Ammon's horn (tissue), 1 donor: ENCODE measurements at places on chromosomes 13 and 19.
A peak's percentile ranks its signal among the peaks of the same experiment; 100 is the strongest.

- no peak for DNase-seq
Observed at GRCh38 chr13:84127597-84128128, 245.4 kb upstream of the SLITRK1 start.

DNA sequence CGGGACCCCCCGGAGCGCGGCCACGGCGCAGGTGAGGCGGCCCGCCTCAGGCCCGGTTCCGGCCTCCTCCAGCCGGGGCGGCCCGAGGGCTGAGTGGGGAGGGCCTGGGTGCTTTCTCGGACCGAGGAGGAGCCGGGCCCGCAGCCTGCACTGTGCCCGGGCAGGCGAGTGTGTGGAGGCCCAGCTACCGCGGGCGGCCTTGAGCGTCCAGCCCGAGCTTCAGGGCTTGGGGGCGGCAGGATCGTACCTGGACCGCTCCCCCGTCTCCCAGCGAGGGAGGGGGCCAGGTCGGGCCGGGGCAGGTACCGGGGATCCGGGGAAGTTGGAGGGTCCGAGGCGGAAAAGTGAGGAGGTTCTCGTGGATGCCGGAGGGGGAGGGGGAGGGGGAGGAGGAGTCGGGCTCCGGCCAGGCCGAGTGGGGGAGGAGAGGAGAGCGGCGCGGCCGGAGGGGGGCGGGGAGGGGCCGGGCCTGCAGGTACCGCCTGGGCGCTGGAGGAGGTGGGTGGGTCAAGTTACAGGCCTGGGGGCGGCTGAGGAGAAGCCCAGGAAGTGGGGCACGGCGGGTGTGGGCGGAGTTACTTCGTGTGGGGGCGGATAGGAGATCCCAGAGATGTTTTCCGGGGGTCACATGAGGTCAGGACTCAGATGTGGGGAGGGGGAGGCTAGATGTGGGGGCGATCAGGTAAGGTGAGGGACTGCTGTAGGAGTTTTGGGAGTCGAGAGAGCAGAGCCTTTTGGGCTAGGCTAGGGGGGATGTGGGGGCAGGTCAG is 545 bp downstream of the NACC1 start:
- no peak for DNase-seq

- peak; percentile 86 for DNase-seq
Observed at GRCh38 chr19:37506387-37507166, at the start of gene ZNF793. Gene ZNF793, plus strand, starts transcription at chr19:37506939. Its CDS starts 16,501 bp downstream, at chr19:37523440.

GRCh38 chr19:12872941-12873890 is 8.0 kb downstream of the DNASE2 start:
- DNase-seq, result no peak

- DNase-seq, result no peak
Observed at GRCh38 chr19:41929536-41930071, 1.4 kb upstream of the ERFL start.

- DNase-seq, result no peak
Observed at GRCh38 chr19:40693150-40693788, 2.8 kb upstream of the NUMBL start.

GRCh38 chr13:52160506-52160905 is 1.1 kb upstream of the NEK3 start:
- no peak for DNase-seq

DNA sequence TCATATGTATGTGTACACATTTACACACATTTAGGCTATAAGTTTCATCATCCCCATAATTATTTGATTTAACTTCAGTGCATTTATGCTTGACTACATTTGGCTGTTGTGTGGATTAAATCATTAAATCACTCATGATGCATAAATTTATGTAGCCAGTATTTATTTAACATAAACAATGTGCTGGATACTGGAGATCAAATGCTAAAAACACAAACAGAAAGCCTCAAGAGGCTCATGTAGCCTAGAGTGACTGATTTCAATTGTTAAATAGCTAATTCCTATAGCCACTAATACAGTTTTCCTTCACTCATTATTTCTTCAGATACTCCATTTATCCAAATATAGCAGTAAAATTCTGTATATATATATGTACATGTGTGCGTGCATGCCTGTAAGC is 376.0 kb downstream of the DACH1 start:
- DNase-seq, result no peak

GRCh38 chr13:93477238-93477637 is 250.6 kb downstream of the GPC6 start:
- no peak for DNase-seq

DNA sequence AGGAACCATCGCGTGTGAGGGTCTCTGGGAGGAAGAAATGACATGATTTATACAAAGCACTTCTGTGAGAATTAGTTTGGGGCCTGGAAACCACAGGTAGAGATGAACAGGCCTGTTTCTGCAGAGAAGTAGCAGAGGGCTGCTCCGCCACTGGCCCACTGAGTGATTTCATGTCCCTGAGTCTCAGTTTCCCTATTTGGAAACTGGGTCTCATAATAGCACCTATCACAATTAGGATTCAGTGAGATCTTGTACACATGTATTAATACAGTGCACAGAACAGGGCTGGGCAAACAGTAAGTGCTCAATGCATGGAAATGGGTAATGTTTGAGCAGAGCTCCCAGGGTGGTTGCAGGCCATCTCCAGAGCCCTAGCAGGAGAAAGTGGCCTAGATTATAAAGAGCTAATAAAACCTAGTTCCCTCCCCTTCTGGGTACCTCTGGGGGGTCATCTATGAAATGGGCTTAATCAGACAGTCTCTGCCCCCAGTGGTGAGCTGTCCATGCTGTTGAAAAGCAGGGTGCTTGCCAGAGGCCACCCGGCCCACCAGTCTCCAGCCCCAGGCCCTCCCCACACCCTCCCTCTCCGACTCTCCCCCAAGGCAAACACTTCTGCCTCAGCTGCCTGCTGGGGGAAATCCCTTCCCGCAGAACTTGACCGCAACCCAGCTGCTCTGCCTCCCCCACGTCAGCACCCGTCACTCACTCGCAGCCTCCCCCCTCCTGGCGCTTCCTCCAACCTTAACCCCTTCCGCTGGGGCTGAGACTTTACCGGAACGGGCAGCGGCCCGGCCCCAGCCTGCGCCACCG is 4.5 kb downstream of the BCL3 start:
- DNase-seq, result peak; percentile 78

DNA sequence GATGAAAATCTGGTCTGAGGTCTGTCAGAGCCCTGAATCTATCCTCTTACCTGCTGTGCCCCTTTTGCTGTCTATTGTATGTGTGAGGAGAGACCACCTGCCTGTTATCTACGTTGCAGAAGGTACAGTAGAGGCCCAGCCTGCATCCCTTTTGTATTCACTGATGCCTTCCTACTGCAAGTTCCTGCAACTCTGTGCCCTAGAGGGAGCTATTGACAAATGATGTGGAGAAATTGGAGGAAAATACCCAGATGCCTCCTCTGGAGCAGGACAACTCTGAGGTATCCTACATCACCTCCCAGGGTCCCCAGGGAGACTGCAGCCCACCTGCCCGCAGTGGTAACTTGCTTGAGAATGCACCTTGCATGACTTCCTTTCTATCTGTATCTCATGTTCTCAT is 33.7 kb downstream of the SIAH3 start:
- no peak for DNase-seq

DNA sequence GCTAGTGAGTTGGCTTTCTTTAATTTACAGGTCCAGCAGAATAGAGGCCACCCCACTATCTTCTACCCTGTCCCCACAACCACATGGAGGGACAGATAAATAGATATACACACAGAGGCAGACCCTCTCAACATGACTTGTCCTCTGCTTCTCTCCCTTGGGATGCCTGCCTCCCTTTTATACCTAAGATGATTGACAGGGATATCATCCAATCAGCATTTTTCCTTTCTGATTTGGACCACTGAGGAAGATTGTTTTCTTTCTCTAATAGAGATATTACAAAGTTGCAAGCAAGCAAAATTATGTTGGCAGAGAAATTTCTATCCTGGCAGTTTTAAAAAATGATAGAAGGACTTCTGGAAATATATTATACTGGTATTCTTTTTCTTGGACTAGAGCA is 35.8 kb downstream of the STOML3 start:
- no peak for DNase-seq

DNA sequence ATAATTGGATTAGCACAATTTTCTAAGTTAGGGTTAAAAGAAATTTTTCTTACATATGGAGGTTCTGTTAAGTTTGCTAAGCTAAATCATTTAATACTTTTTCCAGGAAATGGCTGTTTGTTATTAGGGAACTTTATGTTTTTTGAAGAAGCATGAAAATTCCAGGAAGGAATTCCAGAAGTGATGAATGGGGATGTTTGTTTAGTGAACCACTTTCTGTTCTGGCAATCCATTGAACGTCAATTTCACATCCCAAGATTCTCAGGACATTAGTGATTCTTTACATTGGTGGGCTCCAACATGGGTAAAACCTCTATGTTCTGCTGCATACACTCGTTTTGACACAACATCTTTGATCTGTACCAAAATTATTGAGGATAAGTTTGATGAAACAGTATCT is 534.4 kb downstream of the IRS2 start:
- DNase-seq, result no peak

DNA sequence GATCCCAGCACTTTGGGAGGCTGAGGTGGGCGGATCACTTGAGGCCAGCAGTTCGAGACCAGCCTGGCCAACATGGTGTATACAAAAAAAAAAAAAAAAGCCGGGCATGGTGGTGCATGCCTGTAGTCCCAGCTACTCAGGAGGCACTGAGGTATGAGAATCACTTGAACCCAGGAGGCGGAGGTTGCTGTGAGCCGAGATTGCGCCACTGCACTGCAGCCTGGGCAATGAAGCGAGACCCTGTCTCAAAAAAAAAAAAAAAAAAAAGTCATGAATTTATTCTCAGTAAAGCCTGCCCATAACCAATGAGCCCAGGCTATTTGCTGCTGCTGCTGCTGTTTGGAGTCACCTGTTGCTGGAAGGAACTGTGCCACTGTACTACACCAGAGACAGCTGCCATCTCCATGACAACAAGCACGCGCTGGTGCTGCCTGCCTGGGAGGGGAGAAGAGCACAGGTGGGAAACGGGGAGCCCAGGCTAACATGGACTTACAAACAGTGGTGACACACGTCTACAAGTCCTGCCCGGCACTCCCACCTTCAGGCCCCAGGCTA is 11.3 kb downstream of the ZFR2 start:
- no peak for DNase-seq

DNA sequence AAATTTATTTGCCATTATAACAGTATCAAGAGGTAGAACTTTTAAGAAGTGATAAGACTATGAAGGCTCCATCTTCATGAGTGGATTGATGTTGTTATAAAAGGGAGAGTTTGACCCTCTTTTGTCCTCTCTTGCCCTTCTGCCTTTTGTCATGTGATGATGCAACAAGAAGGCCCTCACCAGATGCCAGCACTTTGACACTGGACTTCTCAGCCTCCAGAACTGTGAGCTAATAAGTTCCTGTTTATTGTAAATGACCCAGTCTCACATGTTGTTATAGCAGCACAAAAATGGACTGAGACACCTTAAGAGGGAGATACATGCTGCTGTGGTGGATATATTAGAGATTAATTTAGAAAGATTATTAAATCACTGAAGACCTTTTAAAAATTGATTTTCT is 71.6 kb downstream of the SPRYD7 start:
- no peak for DNase-seq

- no peak for DNase-seq
Observed at GRCh38 chr13:85562282-85562681, 236.9 kb downstream of the SLITRK6 start.

- no peak for DNase-seq
Observed at GRCh38 chr19:1587872-1588271, 4.8 kb downstream of the MBD3 start.

DNA sequence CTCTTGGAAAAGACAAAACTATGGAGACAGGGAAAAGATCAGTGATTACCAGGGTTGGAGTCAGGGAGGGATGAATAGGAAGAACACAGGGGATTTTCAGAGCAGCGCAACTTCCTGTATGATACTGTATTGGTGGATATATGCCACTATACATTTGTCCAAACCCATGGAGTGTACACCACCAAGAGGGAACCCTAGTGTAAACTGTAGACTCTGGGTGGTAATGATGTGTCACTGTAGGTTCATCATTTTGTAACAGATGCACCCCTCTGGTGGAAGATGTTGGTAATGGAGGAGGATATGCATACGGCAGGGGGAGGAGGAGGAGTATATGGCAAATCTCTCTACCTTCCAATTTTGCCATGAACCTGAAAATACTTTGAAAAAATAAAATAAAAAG is 68.1 kb downstream of the UFM1 start:
- no peak for DNase-seq

- DNase-seq, result peak; percentile 43
Observed at GRCh38 chr13:79307866-79308298, 98.2 kb downstream of the RBM26 start.

- no peak for DNase-seq
Observed at GRCh38 chr13:65125236-65125635, 2104.9 kb downstream of the PCDH9 start.

DNA sequence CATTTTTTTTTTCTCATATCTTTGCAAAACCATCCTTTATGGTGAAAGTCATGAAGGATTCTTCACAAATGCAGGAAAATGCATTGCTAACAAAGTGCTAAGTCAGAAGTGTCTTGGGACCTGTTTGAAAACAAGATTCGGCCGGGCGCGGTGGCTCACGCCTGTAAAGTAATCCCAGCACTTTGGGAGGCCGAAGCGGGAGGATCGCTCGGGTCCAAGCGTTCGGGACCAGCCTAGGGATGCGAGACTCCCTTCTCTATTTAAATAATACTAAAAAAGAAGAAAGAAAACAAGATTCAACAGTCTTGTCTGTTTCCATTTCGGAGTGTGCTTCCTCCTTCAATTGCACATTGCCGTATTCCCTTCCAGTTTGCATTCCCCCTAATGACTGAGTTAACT is 819 bp downstream of the EID2B start:
- DNase-seq, result no peak

DNA sequence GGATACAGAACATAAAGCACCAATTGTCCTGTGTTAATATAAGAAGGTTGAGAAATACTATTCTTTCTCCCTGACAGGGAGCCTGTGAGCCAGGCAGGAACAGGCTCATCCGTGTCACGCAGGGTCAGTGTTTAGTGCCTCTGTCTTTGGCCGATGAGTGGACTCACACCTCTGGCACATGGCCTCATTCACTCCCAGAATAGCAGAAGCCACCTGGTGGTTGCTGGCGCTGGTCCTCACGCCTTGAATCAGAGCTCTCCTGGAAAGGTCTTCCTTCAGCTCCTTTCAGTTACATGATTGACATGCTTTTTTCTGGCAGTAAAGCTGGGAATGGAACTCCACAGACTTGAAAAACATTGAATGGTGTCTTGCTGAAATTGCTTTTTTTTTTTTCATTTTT is 28.1 kb upstream of the SIAH3 start:
- DNase-seq, result no peak

GRCh38 chr13:61253105-61253877 is 162.4 kb downstream of the PCDH20 start:
- DNase-seq, result no peak

GRCh38 chr13:44174769-44175425 is 198.7 kb upstream of the SERP2 start:
- no peak for DNase-seq

GRCh38 chr13:42883771-42884467 is 102.5 kb downstream of the FAM216B start:
- peak; percentile 33 for DNase-seq

GRCh38 chr19:58060231-58060630 is 1.1 kb downstream of the ZNF135 start:
- no peak for DNase-seq

- DNase-seq, result no peak
Observed at GRCh38 chr13:26183416-26183815, 38.7 kb downstream of the RNF6 start.

GRCh38 chr19:362154-362553 is 17.6 kb upstream of the MIER2 start:
- DNase-seq, result no peak
